GM04503 (cell line): ENCODE measurements at places on chromosomes 13 and 19.

GRCh38 chr13:30618186-30618929 is 638 bp downstream of the USPL1 start:
- no peak for DNase-seq

GRCh38 chr19:3025549-3025886 is 3.6 kb downstream of the TLE2 start:
- DNase-seq = no peak

GRCh38 chr13:21322327-21322965 is 136.7 kb downstream of the ZDHHC20 start:
- no peak for DNase-seq

- DNase-seq = no peak
Measured at GRCh38 chr13:62483774-62484173, 1068.1 kb upstream of the PCDH20 start.

DNA sequence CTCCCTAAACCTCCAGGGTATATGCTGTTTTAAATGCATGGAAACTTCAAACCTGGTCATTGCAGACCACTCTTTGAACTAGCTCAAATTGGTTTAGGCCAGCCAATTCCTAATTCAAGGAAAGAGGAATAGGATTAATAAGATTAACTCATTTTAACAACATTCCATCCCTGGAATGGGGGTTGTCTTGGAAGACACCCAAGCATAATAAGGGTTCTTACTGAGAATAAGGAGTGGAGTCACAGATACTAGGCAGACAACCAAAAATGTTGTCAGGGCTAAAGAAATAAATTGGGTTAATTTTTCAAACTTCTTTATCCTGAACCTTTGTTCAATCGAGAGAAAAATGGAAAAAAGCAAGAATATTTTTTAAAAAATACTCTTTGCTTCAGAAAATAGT is 186.2 kb downstream of the PCDH9 start:
- no peak for DNase-seq

DNA sequence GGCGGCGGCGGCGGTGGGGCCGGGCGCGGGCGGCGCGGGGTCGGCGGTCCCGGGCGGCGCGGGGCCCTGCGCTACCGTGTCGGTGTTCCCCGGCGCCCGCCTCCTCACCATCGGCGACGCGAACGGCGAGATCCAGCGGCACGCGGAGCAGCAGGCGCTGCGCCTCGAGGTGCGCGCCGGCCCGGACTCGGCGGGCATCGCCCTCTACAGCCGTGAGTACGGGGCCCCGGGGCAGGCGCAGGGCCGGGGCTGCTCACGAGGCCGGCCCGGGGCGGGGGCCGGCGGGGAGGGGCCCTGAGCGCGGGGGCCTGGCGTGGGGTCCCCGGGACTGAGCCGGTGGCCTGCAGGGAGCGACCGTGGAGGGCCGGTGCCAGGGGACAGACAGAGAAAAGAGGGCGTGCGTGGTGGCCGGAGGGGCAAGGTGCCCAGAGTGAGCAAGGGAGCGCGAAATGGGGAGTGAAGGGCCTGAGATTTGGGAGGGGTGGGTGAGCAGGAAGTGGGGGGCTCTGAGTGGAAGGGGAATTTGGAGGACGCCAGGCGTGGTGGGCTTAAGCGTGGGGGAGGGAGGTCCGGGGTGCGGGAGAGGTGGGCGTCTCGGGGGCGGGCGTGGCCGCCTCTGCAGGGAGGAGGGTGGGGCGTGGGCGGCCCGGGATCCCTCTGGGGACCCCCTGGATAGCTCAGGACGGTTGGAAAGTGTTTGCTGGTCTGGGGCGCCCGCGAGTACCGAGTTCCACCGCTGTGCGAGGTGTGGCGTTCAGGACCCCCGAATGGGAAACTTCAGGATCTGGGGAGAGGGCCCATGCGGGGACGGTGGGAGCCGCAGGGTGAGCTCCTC is 575 bp downstream of the CARM1 start:
- DNase-seq = no peak

DNA sequence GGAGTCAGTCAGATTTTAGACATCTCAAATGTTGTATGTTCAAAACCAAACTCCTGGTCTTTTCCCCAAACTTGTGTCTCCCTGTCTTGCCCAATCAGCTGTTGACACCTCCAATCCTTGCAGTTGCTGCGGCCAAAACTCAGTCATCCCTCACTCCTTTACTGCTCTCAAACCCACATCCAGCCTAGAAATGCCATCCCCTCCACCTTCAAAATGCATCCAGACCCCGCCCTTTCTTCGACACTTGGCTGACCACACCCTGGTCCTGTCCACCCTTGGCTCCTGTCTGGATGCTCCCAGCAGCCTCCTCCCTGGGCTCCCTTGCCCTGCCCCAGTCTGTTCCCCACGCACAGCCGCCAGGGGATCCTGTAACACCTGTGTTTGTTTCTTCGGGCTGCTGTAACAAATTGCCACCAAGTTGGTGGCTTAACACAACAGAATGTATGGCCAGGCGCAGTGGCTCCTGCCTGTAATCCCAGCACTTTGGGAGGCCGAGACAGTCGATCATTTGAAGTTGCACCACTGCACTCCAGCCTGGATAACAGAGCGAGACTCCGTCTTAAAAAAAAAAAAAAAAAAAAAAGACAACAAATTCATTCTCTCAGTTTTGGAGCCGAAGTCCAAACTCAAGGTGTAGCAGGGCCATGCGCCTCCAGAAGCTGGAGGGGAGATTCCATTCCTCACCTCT is 11.7 kb downstream of the PLD3 start:
- DNase-seq = no peak

GRCh38 chr13:98217597-98217996 is 40.5 kb upstream of the RNF113B start:
- DNase-seq = no peak

DNA sequence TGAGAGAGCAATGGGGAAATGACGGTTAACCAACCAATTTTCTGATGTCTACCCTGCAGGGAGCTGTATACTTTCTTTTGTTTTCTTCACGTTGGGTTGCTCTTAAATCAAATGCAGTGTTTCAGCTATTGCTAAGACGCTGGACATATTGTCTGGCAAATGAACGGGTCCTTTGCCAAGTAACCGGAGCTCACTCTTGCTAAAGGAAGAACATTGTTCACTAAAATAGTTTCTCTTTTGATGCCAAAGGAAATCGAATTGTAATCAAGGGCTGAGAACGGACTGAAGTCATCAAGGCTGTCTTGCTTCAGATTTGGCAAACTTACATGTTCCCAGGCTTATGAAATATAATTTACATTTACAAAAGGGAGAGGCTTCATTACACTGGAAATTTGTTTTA is 142.3 kb upstream of the ARGLU1 start:
- DNase-seq = no peak

- no peak for DNase-seq
Measured at GRCh38 chr19:1253514-1254080, 5.2 kb downstream of the MIDN start.

DNA sequence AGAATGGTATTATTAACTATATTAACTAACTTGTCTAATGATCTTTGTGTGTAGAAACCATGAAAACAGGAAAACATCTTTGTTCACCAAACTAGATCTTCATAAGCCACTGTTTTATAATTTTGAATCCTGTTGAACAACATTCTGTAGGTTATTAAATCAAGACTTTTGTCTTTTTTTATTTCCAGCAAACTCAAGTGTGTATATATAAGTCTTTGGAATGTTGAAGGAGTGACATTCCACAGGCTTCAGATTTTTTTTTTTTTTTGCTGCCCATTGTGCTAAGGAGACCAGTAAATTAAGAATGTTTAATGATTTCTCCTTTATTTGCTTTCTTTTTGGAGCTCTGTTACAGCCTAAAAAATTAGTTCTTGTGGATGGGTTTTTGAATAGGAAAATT is 89.6 kb downstream of the LMO7 start:
- DNase-seq = no peak

- DNase-seq = no peak
Measured at GRCh38 chr13:61994174-61994573, 578.5 kb upstream of the PCDH20 start.

DNA sequence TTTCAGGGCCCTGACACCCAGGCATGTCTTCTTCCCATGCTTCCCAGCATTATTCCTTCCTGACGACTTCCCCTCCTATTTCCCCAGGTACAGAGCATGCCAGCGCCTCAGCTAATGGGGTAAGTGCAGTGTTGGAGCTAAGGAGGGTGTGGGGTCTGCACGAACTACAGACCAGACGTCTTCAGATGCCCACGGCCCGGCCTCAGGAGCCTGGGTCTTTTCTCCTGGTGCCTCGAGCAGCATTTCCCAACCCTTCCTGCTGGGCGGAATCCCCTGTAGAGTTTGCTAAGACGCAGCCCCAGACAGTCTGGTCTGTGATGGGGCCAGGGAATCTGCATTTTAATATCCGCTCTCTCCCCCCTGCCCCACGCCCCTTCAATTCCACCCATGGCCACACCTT is 10.1 kb upstream of the CEACAM19 start:
- no peak for DNase-seq

- no peak for DNase-seq
Measured at GRCh38 chr19:45323671-45324081, 1.0 kb upstream of the CKM start.

DNA sequence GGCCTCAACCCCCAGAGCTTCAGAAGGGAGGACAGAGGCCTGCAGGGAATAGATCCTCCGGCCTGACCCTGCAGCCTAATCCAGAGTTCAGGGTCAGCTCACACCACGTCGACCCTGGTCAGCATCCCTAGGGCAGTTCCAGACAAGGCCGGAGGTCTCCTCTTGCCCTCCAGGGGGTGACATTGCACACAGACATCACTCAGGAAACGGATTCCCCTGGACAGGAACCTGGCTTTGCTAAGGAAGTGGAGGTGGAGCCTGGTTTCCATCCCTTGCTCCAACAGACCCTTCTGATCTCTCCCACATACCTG is 969 bp upstream of the CEACAM5 start:
- no peak for DNase-seq

GRCh38 chr19:15240515-15240914 is 8.3 kb upstream of the EPHX3 start:
- no peak for DNase-seq

- no peak for DNase-seq
Measured at GRCh38 chr19:45492627-45493470, 4.0 kb downstream of the RTN2 start.

DNA sequence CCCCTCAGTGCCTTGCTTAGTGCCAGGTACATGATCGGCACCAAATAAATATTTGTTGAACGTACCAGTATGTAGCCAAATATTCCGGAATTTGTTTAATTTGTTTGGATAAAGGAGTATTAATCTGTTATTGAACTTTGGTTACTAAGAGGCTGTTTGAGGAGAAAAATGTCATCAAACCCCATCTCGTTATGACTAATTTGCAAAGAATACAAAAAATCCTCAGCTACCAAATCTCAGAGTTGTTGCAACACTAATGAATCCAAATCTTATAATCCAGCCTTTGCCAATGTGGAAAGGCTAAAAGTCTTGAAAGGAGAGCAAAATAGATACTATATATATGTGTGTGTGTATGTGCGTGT is 79.5 kb downstream of the KLF5 start:
- peak; percentile 48 for DNase-seq

DNA sequence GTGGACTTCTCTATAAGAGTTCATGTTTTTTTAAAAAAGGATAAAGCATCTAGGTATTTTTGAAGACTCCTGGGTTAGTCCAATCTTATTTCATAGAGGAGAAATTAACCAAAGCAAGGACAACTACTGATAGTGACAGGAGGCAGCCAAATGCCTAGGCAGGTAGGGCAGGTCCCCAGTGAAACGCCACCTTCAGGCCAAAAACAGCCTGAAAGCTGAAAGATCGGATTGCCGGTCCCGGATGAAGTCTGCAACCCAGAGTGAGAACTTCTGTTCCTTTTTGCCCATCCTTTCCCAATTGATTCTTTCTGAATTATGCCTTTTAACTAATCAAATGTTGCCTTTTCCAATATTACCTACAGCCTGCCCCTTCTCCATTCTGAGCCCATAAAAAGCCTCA is 6.1 kb upstream of the GGACT start:
- no peak for DNase-seq

DNA sequence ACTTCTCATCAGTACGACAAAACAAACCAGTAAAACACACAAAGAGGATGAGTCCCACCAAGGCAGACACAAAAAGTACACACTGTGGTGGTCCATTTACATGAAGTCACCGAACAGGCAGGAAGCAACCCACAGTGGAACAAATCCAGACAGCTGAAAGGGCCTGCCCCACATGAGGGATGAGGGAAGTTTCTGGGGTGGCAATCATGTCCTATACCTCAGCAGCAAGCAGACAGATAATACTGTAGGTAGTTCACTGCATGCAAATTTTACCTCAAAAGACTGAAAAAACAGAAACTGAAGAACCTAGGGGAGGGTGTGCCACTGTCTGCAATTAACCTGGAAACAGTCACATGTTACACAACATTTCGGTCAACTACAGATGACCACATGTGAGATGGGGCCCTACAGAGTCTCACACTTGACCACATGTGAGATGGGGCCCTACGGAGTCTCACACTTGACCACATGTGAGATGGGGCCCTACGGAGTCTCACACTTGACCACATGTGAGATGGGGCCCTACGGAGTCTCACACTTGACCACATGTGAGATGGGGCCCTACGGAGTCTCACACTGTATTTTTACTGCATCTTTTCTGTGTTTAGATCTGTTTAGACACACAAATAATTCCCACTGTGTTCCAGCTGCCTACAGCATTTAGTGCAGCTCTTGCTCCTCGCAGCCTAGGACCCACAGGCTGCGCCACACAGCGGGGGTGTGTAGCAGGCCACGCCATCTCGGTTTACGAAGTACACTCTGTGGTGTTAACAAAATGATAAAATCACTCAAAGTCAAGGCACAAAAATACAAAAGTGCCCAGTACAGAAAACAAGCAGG is 22.2 kb downstream of the PCID2 start:
- DNase-seq = no peak

DNA sequence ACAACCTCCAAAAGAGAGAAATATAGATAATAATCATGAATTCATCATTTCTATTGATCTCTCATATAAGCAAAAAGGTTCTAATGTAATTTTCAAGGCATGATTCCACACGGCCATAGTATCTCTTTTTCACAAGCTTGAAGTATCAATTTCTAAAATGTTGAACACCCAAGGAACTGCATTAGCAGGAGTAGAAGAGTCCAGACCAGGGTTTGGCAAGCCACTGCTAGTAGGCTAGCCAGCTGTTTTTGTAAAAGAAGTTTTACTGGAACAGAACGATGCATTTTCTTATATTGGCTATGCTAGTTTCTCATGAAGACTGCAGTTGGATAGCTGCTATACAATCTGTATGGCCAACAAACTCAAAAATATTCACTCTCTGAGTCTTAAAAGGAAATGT is 481.5 kb upstream of the MIR17HG start:
- no peak for DNase-seq

DNA sequence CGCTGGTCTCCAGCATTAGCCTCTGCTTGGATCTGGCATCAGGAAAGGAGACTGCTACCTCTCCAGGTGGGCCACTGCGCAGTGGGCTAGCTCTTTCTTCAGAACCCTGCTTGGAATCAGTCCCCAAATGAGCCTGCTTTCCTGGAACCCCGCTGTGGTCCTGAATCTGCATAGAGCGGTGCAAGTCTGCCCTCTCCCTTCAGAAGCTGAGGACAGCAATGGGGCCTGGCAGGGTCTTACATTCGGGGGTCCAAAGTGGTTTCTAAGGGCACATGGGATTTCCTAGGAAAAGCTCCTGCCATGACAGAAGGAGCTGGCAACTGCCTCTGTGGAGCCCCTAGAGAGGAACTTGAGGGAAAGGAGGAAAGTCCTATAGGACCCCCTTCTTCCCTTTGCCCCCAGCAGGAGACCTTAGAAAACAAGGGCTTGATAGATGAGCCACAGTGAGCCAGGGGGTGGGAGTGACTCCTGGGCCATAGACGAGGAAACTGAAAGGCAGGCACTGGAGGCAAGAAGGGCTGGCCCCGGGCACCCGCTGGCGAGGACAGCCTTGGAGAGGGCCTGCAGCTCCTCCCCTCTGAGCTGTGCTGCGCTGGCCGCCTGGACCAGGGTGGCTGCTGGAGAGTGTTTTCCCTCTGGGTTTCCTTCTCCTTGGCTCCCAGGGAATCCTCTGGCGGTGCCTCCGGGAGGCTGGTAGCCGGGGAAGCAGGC is 1.4 kb upstream of the VSTM2B start:
- no peak for DNase-seq
